SJSA1 (cell line): ENCODE measurements at places on chromosomes 2 and 18. TPM values are rescaled to one million over a fixed set of nuclear protein-coding genes. Genes with fewer than 3 reads are reported as not detected.

Gene LRRTM1
- not detected in 2 replicates for total RNA-seq

Gene KCNE4
- 3.1 and 4.3 TPM in 2 replicates for total RNA-seq

DNA sequence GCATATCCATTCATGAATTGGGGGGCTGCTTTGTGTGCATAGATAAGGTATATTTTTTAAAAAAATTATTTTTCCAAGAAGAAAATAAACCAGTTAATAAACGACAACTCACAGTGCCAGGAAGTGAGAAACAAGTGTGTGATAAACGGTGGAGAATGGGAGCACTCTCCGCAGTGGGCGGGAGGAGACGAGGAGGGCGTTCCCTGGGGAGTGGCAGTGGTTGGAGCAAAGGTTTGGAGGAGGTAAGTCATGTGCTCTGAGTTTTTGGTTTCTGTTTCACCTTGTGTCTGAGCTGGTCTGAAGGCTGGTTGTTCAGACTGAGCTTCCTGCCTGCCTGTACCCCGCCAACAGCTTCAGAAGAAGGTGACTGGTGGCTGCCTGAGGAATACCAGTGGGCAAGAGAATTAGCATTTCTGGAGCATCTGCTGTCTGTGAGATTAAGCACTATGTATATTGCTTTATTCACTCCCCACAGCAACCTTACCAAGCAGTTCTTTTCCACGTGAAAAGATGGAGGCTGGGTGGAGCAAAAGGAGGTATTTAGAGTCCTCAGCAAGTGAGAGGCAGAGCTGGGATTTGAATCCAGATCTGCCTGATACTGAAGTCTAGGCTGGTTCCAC, 27.0 kb upstream of the CASP8 start:
- H3K27me3 ChIP-seq, result no peaks in the 10 kb centered on the region
- H3K4me3 ChIP-seq, result peak overlapping the region; percentile 33
- peak overlapping the region; percentile 7 for H3K27ac ChIP-seq
- H3K4me1 ChIP-seq, result peaks cover 36% of the 10 kb centered on the region
- no peaks in the 10 kb centered on the region; the same call in 1 of the 2 replicates for H3K36me3 ChIP-seq
- DNase-seq, result peak; percentile 67

DNA sequence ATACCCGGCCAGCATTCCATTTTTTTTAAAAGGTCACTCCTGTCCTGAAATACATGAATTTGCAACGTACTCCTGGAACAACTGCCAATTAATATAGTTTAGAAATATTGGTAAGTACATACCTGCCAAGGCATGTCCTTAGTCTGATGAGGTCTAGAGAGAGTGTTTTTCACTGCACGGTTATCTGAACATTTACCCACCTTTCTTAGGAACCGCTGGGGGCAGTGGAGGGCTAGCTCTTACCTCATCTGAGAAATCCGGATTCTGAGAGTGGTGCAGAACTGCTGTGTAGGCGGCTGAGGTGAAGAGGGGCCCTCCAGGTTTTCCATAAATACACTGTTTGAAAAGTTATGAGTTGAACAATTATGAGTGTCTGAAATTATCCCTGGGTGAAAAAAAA, 133.1 kb upstream of the CCDC195 start:
- H3K27ac ChIP-seq, result no peak overlapping the region
- H3K36me3 ChIP-seq, result peaks cover 39% of the 10 kb centered on the region
- no peaks in the 10 kb centered on the region for H3K27me3 ChIP-seq
- no peaks in the 10 kb centered on the region for H3K4me1 ChIP-seq
- H3K4me3 ChIP-seq, result no peak overlapping the region
- DNase-seq, result no peak

GRCh38 chr2:19169134-19169768, 189.2 kb downstream of the OSR1 start:
- peaks cover 6% of the 10 kb centered on the region for H3K4me1 ChIP-seq
- H3K27me3 ChIP-seq, result no peaks in the 10 kb centered on the region
- no peak for DNase-seq
- H3K36me3 ChIP-seq, result no peaks in the 10 kb centered on the region

DNA sequence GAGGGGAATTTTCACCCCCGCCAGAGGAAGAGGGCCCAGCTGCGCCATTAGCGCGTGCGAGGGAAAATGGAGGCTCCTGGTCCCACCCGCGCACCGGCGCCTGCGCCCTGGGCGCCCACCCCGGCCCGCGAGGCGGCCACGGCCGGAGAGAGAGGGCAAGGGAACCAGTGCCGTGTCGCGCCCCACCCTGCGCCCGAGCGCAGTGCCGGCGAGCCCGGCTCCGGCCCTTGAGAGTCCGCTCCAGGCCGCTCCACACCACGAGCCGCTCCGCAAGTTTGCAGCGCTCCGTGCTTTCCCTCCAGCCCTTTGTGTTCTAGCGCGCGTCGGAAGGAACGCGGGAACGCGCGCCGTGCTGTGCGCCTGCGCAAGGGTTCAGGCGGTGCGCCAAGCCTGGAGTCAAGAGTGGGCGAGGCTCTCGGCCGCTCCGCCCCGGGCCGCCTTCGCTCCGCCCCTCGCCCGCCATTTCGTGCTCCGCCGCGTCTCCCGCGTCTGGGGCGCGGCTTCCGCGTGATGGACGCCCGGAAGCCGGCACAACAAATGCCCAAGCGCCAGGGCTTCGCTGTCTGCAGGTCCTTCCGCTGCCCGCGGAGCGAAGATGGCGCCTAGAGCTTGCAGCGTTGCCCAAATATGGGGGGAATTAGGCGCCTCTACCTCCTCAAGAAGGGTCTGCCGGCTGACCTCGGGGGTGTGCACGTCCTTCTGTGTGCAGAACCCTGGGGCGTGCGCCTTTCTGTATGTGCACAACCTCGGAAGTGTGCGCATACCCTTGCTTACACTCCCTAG, 46.1 kb upstream of the PTMA start:
- peaks cover 50% of the 10 kb centered on the region for H3K4me1 ChIP-seq
- DNase-seq, result no peak
- H3K4me3 ChIP-seq, result no peak overlapping the region
- no peaks in the 10 kb centered on the region for H3K36me3 ChIP-seq
- no peak overlapping the region for H3K27ac ChIP-seq
- no peaks in the 10 kb centered on the region for H3K27me3 ChIP-seq

GRCh38 chr2:5740817-5741216, 48.6 kb downstream of the SOX11 start:
- H3K4me3 ChIP-seq, result no peak overlapping the region
- no peaks in the 10 kb centered on the region for H3K4me1 ChIP-seq
- DNase-seq, result no peak
- no peak overlapping the region for H3K27ac ChIP-seq

DNA sequence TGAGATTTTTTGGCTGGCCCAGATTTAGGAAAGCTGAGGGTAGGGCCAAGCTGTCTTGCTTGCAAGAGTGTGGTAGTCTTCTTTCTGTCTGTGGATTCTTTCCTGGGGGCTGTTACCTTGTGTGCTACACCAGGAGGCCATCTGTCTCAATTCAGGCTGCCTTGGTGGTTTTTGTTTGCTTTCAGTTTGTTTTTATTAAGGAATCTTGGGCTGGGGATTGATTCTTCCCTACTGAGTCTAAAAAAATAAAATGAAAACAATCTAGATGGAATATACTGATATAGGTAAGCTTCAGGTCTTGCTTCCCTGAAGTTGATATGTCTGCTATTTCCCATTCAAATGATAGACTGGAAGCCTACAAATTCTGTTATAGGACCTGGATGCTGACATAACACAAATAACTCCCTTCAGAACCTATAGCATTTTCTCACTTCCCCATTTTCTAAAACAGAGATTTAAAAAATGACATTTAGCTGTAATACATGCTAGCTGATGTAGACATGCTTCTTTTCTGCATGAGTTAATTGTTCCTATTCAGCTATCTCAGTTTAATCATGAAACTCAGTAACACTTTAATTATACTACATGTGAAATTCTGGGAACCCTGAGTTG, 5.3 kb downstream of the LHCGR start:
- no peaks in the 10 kb centered on the region; the same call in 1 of the 2 replicates for H3K4me1 ChIP-seq
- no peaks in the 10 kb centered on the region for H3K27me3 ChIP-seq
- no peak overlapping the region for H3K4me3 ChIP-seq
- no peak overlapping the region for H3K27ac ChIP-seq
- H3K36me3 ChIP-seq, result no peaks in the 10 kb centered on the region

DNA sequence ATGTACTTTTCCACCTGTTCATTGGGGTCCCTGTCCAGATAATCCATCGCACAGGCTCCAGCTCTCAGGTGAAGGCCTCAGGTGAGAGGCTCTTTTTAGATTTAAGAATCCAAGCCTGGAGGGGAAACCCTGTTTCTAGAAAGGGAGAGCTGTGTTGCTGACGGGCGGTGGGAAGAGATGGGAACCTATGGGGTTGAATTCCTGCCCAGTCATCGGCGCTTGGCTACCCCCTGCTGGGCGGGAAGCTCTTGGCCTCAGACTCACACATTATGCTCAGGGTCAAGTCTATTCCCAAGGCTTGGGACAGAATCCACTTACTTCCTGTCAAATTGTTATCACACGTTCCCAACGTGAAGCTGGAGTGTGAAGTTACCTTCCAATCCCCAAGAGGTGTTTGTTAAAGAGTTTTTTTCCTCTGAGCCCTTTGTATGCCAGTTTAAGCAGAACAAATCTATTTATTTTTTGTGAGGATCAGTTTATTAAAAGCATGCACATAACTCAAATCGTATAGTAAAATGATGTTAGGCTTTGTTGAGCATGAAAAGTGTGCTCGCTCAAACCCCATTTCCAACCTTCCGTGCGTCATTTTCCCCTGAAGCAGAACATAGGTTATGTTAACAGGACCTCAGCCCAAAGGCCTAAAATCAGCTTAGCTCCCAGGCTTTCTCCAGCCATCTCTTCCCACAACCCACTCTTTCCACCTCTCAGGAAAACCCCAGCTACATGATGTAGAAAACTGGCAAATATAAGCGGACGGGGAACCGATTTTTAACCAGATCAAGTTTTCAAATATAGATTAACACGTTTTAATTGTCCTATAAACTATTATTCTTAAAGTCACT, 181.7 kb upstream of the ETAA1 start:
- no peak overlapping the region for H3K27ac ChIP-seq
- H3K36me3 ChIP-seq, result no peaks in the 10 kb centered on the region
- DNase-seq, result peak; percentile 43
- no peaks in the 10 kb centered on the region for H3K4me1 ChIP-seq

DNA sequence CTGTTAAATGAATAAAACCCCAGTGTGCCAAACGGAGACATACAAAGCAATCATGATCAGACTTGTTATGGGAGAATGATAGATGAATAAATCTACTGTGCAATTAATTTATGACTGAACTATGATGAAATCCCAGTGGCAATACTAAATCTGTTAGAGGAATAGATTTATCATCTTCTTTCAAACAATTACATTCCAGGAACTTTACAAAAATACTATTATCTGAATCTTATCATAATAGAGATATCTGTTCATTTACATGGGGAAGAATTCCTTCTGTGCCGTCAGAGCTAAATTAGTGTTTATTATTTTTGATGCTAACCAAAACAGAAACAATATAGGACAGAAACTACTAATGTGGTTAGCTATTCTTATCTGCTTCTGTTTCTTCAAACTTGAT, 208.5 kb downstream of the CAMKMT start:
- no peak for DNase-seq
- no peak overlapping the region for H3K4me3 ChIP-seq
- no peak overlapping the region for H3K27ac ChIP-seq
- no peaks in the 10 kb centered on the region for H3K4me1 ChIP-seq
- no peaks in the 10 kb centered on the region for H3K36me3 ChIP-seq

- peak; percentile 28 for DNase-seq
- no peaks in the 10 kb centered on the region for H3K36me3 ChIP-seq
- H3K27me3 ChIP-seq, result no peaks in the 10 kb centered on the region
- no peak overlapping the region for H3K27ac ChIP-seq
- H3K4me1 ChIP-seq, result peaks cover 19% of the 10 kb centered on the region
- H3K4me3 ChIP-seq, result no peak overlapping the region
Measured at GRCh38 chr18:62751341-62751821, 36.0 kb downstream of the PHLPP1 start.

- H3K4me1 ChIP-seq, result no peaks in the 10 kb centered on the region
- no peak overlapping the region for H3K4me3 ChIP-seq
- H3K27me3 ChIP-seq, result no peaks in the 10 kb centered on the region
- H3K36me3 ChIP-seq, result no peaks in the 10 kb centered on the region
- no peak for DNase-seq
- no peak overlapping the region for H3K27ac ChIP-seq
Measured at GRCh38 chr2:3827673-3828575, 124.5 kb downstream of the DCDC2C start.

GRCh38 chr2:140718999-140719398, 1411.8 kb downstream of the LRP1B start:
- no peaks in the 10 kb centered on the region for H3K27me3 ChIP-seq
- no peak overlapping the region for H3K27ac ChIP-seq
- H3K4me3 ChIP-seq, result no peak overlapping the region
- DNase-seq, result no peak
- no peaks in the 10 kb centered on the region for H3K4me1 ChIP-seq
